ENCODE measurements at places on chromosomes 6 and 20.

GRCh38 chr6:128558924-128559323 is 38.5 kb upstream of the PTPRK start:
- DNase-seq, result no peak

GRCh38 chr6:30172681-30173080 is 9.3 kb downstream of the TRIM15 start:
- no peak for DNase-seq

GRCh38 chr20:36112112-36112511 is 42.4 kb upstream of the EPB41L1 start:
- DNase-seq, result no peak

- DNase-seq, result peak; percentile 70
These were observed 20.1 kb upstream of the RNGTT start for GRCh38 chr6:88983532-88983931.

GRCh38 chr6:135115834-135116233 is 61.2 kb upstream of the HBS1L start:
- peak; percentile 66 for DNase-seq

DNA sequence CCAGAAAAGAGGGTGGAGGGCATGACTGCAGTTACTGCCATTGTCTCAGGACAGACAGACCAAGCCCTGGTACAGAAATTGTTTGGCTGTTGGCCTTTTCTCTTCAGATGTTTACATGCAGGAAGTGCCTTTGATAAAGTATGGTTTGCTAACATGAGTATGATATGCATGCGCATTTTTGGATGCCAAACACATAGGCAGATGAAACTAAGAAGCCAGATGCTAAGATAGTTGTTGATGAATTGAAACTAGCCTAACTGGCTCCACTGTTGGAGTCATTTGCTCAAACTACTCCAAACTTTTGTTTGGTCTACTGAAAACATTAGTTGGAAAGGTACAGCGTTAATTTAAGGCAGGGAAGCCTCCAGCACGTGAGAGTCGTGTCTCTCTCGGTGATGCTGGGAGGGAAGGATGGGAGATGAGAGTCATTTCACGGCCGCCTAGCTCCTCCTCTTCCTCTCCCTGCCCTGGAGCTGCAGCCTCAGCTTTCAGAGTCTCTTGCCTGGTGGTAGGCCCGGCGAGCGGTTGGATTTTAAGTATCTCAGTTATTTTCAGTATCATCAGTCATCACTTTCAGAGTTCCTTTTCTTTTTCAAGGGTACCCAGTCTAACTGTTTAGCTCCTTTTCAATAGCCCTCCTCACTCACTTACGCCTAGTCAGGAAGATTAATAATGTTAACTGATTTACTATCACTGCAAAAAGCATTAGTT is 29.7 kb downstream of the RREB1 start:
- peak; percentile 84 for DNase-seq

GRCh38 chr20:47464380-47465101 is 37.1 kb upstream of the NCOA3 start:
- DNase-seq, result no peak

DNA sequence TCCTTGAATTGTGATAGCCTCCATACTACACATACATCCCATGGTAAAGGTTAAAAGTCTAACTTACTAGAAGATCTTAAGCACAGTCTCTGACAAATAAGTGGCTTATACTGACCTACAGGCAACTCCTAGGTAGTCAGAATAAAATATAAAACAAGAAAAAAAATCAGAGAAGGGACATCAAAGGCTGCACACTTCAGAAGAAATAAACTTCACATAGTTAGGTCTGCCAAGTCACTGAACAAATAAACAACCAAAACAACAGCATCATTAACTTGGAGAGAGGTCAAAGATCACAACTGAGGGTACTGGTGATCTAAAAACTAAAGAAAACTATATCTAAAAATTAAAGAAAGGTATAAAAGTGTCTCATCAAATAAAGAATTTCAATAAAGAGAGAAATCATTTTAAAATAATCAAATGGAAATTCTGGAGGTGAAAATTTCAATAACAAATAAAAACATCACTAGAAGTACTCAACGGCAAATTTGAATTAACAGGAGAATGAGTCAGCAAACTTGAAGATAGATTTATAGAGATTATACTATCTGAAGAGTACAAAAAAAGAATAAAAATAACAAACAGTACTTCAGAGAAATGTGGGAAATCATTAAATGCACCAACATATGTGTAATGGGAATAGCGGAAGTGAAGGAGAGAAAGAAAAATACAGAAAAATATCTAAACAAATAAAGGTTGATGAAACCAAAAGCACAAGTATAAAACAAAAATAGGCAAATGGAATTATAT is 88.0 kb upstream of the UST start:
- DNase-seq, result no peak

DNA sequence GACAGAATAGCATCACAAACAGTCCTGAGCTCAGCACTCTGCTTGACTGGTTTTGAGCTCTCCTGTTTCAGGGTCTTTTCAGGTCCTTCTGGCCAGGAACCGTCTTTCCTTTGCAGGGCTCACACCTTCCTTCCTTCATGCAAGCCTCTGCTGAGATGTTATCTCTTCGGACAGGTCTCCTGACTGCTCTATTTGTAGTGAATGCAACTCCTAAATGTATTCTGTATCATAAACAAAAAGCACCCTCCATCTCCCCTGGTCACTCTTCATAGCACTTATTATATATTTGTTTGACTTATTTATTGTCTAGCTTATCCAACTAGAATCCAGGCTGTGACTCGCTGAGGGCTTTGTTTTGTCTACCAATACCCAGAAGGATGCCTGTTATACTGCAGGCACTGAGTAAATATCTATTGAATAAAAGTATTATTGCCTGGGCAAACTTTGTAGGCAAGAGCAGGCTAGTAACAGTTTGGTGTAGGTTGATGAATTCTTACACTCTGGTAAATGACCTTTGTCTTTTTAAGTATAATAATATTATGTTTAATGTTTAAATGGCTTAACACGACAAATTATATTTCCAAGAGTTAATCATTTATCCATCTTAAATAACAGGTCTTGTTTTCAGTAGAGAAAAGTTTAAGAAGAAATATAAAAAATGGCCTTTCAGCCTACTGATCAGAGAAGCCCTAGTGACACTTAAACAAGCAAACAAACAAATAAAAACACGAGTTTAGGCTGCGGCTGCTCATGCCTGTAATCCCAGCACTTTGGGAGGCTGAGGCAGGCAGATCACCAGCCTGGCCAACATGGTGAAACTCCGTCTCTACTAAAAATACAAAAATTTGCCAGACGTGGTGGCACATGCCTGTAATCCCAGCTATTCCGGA is 199.7 kb downstream of the BCAS1 start:
- DNase-seq, result no peak

GRCh38 chr6:71254323-71254722 is 34.3 kb upstream of the OGFRL1 start:
- no peak for DNase-seq

GRCh38 chr6:14822679-14823078 is 423.2 kb upstream of the JARID2 start:
- no peak for DNase-seq

- DNase-seq, result peak; percentile 11
These were observed 49.1 kb upstream of the PTPRT start for GRCh38 chr20:43238833-43239232.

GRCh38 chr20:32484958-32485769 is 100.0 kb downstream of the NOL4L start:
- DNase-seq, result peak; percentile 93

- peak; percentile 52 for DNase-seq
These were observed 13.8 kb downstream of the RNF144B start for GRCh38 chr6:18400831-18401446.

GRCh38 chr20:32184961-32185603 is 22.5 kb downstream of the PLAGL2 start:
- no peak for DNase-seq

DNA sequence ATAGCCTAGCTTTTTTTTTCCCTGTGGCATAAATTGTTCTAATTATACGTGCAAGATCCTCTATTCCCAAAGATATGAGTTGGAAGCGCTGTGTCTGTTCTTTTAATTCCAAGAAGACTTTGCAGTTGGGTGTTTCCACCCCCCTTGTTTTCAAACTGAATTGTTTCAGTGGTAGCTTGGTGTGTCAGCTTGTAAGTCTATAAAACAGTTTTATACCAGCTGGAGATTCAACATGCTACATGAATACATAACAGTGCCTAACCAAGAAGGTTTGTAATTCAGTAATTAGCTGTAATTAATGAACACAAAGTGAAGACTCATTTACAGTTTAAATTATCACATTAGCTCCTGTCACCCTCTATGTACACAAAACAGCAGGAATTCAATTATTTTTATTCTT is 154.0 kb downstream of the ZNF217 start:
- no peak for DNase-seq

- no peak for DNase-seq
These were observed 231.4 kb downstream of the PHACTR1 start for GRCh38 chr6:12947967-12948366.

GRCh38 chr6:159620947-159621346 is 72.1 kb downstream of the SOD2 start:
- DNase-seq, result no peak

DNA sequence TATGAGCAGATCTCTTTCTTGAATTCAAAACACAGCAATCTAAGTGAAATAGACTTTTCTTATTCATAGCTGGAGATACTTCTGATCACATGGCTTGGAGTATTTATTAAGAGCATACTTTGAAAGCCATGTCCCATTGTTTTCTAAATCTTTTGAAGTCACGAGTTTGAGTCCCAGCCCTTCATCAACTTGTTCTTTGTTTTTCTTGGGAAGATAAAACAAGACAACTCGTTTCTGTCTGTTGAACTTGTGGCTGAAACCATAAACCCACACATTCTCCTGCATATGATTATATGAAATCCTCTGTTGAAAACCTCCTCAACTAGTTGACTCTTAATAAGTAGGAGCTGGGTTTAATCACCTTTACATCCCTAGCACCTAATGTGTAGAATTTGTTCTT is 3.3 kb downstream of the RNF144B start:
- DNase-seq, result peak; percentile 15

DNA sequence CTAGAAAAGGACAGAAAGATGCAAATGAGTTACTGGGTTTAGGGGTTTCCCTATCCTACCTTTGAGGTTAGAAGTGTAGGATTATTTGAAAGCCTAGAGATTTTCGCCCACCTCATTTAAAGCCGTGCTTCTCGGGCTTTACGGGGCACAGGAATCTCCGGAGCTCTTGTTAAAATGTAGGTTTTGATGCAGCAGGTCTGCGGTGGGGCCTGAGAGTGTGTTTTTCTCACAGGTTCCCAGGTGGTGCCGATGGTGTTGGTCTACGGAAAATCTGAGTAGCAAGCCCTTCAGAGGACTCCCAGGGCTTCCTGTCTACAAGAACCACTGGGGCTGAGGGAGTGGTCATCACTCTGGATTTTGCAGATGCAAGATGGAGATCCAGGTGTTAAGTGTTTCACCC is 47.5 kb downstream of the TRAM2 start:
- no peak for DNase-seq

- DNase-seq, result peak; percentile 82
These were observed 483 bp downstream of the NCOA6 start for GRCh38 chr20:34824806-34825529.

DNA sequence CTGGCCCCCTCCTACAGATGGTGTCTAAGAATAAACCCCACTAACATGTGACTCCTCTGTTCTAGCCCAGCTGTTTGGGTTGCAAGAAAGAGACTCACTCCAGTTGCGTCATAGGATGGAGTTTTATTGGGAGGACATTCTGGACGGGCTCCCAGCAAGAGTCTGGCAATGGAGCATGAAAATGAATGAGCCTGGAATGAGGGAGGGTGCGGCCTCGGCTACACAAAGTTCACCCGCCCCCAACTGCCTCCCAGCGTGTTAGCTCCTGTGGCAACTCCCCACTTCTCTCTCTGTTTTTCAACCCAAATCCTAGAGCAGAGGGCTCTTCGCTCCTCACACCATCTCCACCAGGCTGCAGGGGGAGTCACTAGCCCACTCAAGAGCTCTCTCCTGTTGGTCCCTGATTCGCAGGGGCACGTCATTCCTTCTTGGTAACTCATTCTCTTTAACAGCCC is 5.1 kb upstream of the ADAM33 start:
- DNase-seq, result no peak

DNA sequence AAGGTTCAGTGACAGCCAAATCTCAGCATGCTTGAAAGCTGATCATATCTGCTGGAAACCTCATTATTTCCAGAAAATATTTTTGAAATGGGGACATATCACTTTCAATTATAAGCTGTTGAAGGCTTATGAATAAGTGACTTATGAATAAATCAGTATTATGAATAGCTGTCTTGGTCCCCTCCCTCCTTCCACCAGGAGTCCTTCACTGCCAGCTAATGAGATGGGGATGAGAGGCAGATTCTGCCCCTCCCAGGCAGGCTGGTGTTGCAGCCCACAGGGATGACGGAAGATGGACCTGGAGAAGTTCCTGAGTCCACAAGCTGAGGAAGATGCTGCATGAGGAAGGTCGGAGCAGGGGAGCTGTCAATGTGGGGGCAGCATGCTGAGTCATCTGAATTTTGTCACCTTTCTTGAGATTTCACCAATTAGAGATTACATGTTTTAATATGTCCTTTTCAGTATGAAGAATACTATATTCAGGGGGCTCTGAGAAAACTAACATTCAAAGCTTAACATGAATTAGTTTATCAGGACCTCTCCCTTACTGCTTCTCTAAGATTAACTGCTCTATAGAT is 112.2 kb downstream of the DTNBP1 start:
- DNase-seq, result no peak

DNA sequence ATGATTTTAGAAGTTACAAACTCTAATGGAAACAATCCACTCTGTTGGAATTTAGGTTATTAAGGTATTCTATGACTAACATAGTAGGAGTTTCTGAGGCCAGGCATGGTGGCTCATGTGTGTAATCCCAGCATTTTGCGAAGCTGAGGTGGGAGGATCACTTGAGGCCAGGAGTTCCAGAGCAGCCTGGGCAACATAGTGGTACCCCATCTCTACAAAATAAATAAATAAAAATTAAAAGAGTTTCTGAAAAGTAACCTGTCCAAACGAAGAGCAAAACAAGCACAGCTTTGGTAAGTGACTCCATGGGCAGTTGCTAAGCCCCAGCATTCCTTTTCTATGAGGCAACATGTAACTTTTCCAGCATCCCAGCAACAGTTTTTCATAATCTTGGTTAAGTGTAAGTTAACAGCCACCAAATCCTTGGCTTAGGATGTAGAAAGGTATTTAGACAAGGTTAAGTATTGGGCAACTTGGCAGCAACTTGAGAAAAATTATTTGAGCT is 86.3 kb downstream of the SOX4 start:
- DNase-seq, result no peak

DNA sequence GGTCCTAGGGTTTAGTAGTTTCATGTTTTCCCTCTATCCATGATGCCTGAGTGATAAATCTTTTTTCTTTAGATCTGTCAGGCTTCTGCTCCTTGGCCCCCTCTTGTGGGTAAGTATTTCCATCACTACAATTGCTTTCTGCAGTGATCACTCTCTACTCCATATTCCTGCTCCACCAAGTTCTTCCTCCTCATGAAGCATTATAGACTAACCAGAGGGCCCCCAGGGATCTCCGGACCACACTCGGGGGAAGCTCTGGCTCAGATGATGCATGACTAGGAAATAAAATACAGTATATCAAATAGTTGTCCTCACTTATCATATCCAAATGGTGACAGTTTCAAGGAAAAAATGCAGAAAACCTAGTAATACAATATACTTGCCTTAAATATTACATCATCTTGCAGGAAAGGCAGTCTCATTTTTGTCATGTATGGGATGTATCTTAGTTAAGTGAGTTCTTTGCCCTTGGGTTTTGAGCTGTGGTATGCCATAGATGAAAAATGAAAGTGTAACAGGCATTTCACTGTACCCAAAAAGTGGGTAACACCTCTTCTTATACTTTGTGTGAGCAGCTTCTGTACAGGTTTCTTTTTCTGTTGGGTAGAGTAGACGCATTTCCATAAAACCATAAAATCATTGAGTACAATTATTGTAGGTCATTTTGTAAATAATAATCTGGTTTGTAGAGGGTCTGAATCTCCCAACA is 200.9 kb upstream of the EYA4 start:
- DNase-seq, result peak; percentile 31
